ENCODE measurements at places on chromosomes 6 and 20. TPM values are rescaled to one million over a fixed set of nuclear protein-coding genes. Genes with fewer than 3 reads are reported as not detected.

GRCh38 chr20:57705127-57705899, 4.5 kb downstream of the PMEPA1 start:
- no peak for DNase-seq

DNA sequence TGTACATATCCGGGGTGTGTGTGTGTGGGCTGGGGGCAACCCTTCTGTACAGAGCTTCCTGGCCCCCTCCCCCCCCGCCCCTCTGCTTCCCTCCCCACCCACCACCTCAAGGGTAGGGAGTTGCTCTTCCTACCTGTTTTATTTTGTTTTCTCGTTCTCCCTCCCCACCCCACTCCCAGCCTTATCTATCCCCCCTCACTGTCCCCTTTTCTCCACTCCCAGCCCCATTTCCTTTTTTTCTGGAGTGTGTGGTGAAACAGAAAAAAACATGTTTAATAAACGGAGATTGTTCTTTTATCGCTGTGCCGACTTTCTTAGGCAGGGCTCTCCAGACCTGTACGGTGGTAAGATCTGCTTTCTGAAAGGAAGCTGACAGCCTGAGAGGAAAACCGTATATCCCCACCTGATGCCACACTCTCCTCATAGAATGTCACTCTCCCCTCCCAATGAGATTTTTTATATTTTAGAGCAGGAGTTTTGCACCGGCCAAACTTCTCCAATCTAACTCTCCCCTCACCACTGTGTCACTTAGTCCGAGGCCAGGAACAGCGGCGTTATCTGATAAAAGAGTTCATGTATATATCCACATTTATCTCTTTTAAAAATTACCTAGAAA, 875 bp upstream of the ZBTB9 start:
- DNase-seq: no peak

DNA sequence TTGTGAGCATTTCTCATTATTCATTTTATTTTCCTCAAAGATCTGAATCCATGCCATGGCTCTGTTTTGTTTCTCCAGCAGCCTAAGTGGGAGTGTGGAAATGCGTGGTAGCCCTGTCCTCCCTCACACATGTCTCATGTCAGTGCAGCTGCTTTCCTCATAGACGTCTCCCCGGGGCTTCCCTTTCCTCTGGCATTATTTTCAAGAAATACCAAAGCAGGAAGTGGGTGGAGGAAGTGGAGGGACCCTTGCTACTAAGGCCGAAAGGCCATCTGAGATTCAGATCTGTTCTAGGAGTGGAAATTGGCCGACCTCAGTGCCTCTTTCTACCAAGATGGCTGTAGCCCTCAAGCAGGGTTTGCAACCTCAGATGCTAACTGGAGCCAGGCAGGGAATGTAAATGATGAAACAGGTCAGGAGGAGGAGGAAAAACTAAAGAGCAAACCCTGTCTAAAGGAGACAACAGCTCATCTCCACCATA, 420.9 kb upstream of the PLCB4 start:
- DNase-seq: no peak

DNA sequence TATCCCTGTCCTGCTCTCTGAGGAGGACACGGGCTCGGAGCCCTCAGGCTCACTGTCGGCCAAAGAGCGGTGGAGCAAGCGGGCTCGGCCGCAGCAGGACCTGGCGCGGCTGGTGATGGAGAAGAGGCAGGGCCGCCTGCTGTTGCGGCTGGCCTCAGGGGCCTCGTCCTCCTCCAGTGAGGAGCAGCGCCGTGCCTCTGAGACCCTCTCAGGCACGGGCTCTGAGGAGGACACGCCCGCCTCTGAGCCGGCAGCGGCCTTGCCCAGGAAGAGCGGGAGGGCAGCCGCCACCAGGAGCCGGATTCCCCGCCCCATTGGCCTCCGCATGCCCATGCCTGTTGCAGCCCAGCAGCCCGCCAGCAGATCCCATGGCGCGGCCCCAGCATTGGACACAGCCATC, 14.2 kb upstream of the SLC22A7 start:
- DNase-seq: no peak

LST1 gene
- total RNA-seq: 37.9 TPM

- DNase-seq: no peak
These were observed 115.3 kb upstream of the ESR1 start for GRCh38 chr6:151692216-151692615.

GRCh38 chr20:40493549-40493948, 195.5 kb downstream of the MAFB start:
- DNase-seq: no peak

- DNase-seq: no peak
These were observed 329.0 kb downstream of the GJA1 start for GRCh38 chr6:121764493-121764892.

GRCh38 chr6:2818593-2818992, 23.1 kb downstream of the SERPINB1 start:
- DNase-seq: no peak

ANGPT4 gene
- total RNA-seq: 1.6 TPM

TMEM63B gene
- 21.9 TPM for total RNA-seq

DNA sequence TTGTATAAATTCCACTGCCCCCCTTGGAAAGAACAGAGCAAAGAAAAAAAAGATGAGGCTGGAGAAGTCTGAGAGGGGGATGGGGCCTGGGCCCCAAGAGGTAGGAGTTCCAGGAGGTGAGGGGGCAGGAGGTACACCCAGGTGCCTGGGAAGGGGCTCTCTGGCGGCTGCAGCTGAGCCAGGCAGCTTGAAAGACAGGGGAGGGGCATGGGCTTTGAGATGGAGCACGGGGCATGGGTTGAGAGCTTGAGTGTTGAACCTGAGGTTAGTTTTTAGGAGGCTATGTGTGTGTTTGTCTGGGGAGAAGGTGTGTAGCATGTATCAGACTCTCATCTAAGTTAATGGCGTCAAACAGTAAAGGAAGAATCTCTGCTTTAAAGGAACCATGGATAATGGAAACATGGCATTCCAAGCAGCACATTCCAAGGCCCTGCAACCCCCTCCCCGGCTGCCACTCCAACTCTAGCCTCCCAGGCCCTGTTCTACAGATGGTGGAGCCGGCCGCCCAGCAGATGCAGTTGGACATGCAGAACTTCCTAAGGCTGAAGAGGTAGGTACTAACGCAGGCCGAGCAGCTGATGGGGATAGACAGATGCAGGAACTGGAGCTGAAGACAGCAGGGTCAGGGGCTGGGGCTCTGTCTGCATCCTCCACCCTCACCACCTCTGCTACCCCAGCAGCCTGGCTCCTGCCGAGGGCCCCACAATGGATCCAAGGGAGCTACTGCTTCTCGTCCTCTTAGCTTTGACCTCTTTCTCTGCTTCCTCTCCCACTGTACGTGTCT, 42.1 kb downstream of the MDFI start:
- no peak for DNase-seq

TAAR9 gene
- not detected for total RNA-seq
